ENCODE measurements at places on chromosomes 1 and 21.

DNA sequence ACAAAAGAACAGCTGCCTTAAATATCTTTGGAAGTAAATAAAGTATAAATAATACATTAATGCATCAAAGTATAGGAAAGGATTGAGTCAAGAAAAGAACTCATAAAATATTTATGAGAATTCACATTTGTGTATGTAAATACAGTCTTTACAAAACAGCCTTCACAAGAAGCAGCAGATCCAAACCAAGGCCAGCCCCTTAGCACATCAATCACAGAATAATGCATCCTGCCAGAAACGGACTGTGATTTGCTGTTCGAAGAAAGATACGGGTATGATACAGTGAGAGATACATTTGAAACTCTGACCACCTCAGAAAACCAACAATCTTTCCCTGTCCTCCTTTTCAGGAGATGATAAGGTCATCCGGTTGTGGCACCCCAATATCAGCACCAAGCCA lies 70.9 kb downstream of the WDR64 start:
- DNase-seq: no peak

GRCh38 chr1:84853741-84854721 lies 39.0 kb downstream of the LPAR3 start:
- peak; percentile 81 for DNase-seq

GRCh38 chr1:170030212-170030611 lies 44.3 kb downstream of the KIFAP3 start:
- no peak for DNase-seq

GRCh38 chr1:110616587-110616986 lies 10.4 kb upstream of the KCNA2 start:
- no peak for DNase-seq

DNA sequence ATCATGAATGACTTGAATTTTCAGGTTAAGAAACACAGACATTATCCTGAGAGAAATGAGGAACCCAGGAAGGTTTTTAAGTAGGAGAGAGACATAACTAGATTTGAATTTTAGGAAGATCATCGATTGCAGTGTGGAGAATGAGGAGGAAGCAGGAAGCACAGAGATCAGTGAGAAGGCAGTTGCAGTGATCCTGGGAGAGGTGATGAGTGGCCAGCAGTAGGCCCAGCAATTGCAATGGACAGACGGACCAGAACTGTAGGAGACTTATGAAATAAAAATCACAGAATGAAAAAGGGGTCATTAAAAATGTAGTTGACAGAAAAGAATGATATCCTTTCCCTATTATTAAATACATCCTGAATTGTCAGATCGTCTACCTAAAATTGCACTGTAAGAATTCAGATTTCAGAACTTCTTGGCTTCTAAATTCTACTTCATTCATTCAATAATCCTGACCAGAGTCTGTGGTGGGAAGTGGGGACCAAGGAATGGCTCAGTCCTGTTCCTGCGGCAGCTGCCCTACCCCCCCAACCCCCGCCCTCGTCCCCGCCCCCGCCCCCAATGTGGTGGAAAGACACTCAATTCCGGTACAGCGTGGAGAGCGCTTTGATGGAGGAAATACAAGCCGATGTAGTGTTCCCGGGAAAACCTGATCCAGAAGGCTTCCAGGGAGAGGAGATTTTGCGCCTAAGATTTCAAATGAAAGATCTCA lies 35.1 kb downstream of the SLC2A1 start:
- no peak for DNase-seq

DNA sequence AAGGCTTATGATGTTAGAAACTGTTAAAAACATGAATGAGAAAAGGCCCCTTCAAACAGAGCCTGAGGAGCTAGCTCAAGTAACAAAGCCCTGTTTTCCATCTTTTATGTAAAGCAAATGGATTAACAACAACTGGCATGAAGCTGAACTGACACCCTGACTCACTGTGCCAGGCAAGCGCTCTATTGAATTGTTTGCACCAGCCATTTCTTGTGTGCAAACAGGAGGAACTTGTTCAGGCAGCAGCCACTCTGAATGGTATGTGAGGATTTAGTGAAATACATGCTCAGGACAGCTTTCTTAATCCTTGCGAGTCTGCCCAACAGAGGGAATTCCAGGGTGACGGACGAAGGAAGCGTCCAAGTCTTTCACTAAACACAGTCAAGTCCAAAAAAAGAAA lies 291.1 kb upstream of the ADGRL2 start:
- no peak for DNase-seq

GRCh38 chr1:47951026-47951425 lies 46.2 kb downstream of the TRABD2B start:
- DNase-seq: no peak

GRCh38 chr1:83098131-83098530 lies 900.8 kb downstream of the TTLL7 start:
- DNase-seq: no peak

DNA sequence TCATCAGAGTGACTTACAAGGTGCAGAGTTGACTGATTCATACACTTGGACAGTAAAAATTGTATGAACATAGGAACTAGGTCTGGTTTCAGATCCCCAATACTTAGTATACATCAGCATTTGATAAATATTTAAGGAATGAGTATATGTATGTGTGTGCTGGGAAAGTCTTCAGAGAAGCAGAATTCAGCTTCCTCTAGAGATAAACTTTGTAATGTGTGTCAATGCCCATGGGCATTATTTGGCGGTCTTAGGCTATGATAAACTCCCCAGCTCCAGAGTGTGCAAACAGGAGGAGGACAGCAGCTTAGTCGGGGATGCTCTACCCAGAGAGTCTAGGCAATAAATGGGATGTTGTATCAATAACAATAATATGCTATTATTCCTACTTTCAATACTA lies 2.9 kb upstream of the CAMK1G start:
- DNase-seq: no peak

- DNase-seq: peak; percentile 42
Observed at GRCh38 chr1:98323906-98324358, 337.6 kb upstream of the SNX7 start.

DNA sequence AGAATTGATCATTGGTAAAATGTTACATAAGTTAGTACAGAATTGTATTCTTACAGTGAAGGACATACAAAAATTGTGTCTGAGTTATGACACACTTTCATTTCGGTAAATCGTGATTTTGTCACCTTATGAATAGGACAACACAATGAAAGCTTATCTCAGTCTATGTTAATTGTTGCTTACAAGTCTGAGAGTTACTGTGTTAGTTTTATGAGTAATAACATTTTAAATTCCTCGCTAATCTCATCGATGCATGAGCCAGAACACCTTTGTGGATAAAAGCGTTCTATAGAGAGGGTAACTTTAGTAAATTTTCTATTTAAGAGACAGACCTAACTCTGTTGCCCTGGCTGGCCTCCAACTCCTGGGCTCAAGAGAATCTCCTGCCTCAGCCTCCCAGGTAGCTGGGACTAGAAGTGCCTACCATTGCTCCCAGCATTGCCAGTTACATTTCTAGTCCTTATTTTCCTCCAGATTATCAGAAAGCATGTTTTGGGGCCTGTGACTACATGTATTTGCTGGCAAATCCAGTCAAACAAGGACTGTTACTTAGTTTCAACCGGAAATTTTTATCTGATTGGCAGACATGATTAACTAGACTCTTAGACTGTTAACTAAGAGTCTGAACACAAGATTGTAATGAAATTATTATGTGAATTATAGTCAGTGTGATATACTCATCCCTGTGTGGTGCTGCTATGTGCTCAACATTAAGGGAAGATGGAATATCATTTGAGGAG lies 3.0 kb downstream of the PRRC2C start:
- no peak for DNase-seq

DNA sequence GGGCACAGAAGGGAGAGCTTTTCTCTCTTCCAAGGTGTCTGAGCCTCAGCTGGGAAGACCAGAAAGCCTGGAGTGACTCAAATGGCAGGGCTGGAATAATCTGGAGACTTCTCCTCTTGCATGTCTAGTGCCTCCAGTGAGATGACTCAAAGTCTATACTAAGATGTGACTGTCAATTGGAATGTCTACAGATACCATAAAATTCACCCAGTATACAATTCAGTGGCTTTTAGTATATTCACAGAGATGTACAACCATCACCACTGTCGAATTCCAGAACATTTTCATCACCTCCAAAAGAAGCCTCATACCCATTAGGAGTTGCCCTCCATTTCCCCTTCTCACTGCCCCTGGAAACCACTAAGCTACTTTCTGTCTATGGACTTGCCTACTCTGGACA lies 47.9 kb upstream of the CNN3 start:
- no peak for DNase-seq

DNA sequence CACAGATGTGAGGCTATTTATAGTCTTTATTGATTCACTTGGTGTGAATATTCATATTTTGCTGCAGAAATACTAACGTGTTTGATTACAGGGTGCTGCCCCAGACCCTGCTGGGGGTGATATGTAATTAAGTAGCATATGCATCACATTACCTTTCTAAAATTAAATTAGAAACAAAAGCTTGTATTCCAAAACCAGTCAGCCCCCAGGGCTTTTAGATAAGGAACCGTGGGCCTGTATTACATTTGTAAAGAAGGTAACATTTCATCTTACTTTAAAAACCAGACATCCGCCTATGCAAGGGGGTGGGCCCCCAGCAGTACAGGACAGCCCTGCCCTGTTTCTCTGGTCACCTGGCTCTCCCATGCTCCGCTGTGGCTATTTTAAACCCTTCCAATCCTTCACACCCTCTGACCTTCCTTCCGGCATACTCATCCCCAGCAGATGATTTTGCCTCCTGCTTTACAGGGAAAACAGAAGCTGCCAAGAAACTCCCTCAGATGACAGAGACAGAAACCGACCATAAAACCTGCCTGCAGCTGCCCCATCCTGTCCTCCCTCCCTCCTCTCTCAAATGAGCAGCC lies 22.0 kb upstream of the KCNC4 start:
- no peak for DNase-seq

DNA sequence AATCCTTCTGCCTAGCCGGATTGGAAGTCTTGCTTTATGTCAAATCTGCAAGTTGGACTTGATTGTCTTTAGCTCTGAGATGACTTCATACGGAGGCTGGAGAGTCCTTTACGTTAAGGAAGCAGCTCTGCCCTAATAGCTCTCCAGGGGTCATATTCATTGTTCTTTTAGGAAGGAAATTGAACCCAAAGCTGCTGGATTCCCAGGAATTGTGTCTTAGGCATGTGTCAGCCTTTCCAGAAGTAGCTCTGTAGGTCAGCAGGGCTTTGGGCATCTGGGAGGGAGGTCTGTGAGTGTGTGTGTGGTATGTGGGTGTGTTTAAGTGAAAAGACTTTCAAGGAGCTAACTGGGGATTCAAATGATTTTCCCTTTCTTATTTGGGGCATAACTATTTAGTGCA lies 82.4 kb downstream of the ABCA4 start:
- no peak for DNase-seq

GRCh38 chr21:15272591-15272990 lies 207.8 kb upstream of the NRIP1 start:
- DNase-seq: no peak

DNA sequence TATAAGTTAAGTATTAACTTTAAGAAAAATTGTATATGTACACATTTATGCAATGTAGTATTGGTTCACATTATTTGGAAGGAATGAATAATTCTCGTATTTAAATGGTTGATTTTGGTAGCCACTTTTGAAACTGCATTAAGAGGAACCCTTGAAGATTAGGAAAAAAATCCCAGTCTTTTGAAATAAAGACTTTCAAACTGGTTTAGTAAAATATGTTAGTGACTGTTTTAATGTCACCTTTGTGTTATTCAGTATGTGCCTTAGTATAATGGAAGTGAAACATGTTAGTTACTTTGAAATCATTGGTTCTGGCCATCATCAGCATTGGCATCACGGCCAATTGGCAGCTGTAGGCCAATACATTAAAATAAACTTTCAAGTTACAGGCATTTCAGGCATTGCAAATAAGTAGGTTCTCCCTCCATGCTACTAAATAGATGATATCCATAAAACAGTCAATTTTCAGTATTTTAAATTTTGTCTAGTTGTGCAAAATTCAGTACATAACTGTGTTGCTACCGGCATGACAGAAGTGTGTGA lies 4.4 kb downstream of the MIER1 start:
- DNase-seq: no peak

- DNase-seq: no peak
Observed at GRCh38 chr1:44631333-44631646, 43.0 kb downstream of the TMEM53 start.

- DNase-seq: no peak
Observed at GRCh38 chr1:230794871-230795605, 47.9 kb downstream of the CAPN9 start.

DNA sequence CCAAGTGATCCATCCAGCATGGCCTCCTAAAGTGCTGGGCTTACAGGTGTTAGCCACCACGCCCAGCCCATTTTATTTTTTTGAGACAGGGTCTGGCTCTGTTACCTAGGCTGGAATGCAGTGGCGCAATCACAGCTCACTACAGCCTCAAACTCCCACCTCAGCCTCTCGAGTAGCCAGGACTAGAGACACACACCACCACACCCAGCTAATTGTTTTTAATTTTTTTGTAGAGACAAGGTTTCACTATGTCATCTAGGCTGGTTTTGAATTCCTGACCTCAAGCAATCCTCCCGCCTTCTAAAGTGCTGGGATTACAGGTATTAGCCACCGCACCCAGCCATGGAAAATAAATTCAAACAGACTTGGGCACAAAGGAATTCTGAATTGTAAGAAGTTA lies 31.9 kb downstream of the PUM1 start:
- DNase-seq: no peak

DNA sequence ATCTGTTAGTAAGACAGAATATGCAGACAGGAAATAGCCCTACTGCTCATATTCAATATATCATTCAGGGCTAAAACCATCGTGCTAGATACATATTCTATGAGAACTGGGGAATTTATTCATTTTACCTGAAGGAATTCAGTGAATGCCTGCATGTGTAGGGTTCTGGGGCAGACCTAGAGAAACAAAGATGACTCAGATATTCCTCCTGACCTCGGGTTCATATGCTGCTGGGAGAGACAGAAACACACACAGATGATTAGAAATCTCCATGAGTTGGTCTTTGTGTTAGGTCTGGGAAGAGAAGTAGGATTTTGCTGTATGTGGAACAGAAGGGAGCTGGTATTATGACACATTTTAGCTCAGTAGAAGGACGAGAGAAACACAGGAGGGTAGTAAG lies 176.5 kb upstream of the ST6GALNAC5 start:
- no peak for DNase-seq

DNA sequence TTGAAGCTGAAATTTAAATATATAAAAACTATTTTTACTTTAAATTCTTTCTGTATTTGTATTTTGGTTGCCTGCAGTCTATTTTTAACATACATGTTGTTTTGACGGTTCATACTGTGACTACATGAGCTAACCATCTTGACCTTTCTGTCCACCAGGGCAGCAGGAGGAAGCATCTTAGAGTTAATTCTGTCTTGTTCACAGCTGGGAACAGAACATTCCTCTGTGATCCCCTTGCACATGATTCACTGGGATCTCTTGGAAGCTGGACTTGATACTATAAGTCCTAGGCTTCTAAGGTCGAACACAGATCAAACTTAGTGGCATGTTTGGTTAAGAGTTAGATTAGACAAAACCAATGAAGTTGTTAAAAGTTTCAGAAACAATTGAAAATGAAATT lies 99.7 kb downstream of the NFIA start:
- DNase-seq: no peak

DNA sequence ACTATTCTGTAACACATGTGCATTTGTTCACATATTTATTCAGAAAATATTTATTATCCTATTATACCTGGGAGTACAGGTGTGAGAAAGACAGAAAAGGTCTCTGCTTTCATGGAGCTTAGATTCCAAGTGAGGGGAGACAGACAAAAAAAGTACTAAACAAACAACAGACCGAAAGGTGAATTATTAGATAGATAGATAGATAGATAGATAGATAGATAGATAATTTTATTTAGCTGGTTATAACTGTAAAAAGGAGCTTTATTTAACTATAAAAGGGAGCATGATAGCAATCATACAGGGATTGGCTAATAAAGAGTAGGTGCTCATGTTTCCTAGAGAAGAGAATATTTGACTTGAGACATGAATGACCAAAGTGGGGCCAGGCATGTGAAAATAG lies 119.4 kb downstream of the TNFSF18 start:
- DNase-seq: no peak

Measured in CD4-positive, alpha-beta T cell treated with Interleukin-15 for 4 hours (primary cell).